Stimulated activated CD8-positive, alpha-beta memory T cell treated with anti-CD3 and anti-CD28 coated beads, Interleukin-7, amount 100 ng/mL, for 1 hour (primary cell): ENCODE measurements at places on chromosomes 6 and 20.
A peak's percentile ranks its signal among the peaks of the same experiment; 100 is the strongest.

GRCh38 chr20:51800060-51800871 lies 2.1 kb downstream of the SALL4 start:
- DNase-seq, result peak; percentile 40

DNA sequence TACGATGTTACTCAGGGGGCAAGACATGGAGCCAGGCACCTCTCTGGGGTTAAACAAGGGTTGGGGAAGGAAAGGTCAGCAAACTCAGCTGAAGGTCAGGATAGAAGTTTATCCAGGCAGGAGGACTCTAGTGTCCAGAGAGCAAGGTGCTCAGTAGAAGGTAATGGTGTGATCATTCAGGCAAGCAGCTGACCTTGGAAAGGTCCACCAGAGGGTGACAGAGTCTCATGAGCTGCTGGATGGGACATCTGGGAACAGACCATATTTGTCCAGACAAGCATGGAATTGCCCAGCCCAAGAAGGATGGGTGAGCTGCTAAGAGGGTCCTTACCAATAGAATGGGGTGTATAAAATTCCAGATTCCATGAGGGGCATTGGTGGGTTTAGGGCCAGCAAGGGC lies 89.5 kb downstream of the MAP3K7 start:
- no peak for DNase-seq

DNA sequence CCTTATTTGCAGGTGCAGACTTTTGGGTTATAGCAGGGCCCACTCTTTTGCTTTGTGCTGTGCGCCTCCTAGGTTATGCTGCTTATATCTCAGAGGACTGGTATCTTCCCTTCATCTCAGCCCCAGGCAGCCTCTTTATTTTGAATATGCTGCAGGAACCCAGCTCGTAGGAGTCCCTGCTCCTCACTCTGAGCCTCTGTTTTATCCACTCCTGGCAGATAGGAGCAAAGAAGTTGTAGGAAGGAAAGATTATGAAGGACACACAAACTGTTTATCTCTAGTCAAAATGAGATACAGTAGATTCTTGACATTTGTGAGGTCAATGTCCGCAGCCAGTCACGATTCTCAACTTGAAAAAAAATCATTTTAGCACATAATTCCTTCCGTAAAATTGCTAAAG lies 15.6 kb downstream of the L3MBTL3 start:
- no peak for DNase-seq

DNA sequence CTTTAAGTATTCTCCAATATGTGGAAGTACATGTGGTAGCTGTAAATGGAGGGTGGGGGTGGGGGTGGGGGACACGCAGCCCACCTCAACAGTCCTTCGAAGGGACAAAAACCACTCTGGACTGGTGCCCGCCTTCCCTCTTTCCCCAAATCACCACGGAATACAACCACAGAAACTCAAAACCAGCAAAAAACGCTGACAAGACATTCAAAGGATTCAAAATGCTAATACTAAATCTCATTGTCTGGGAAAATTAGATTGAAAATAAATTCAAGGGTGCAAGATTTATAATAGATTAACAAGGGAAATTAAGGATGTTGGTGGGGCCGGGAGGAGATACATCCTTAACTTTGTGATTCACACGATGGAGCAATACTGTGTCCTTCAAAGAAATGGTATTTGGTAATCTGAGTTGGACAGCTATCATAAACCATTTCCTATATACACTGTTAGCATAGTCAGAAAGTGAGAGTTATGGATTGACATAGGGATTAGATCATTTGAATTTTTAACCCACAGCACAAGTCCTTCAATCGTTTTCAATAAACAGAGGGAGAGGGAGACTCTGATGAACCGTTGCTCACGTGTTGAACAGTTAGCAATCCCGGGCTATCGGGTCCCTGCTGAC lies 766 bp upstream of the TBC1D22B start:
- DNase-seq, result no peak

- no peak for DNase-seq
Measured at GRCh38 chr20:63896264-63897105, 1.6 kb downstream of the DNAJC5 start.

DNA sequence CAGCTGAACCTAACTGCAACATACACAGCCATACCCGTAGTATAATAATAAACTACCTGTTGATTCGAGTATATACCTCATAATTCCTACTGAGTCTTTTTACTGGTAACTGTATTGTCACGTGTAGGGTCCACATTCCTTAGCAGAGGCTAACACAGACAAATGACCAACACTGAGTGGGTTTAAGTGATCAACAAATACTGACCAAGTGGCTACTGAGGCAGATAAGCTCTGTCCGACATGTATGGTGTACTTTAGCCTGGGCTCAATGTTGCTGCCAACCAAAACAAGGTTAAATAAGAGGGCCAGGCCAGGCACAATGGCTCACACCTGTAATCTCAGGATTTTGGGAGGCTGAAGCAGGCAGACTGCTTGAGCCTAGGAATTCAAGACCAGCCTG lies 12.7 kb downstream of the ELOVL5 start:
- DNase-seq, result no peak

DNA sequence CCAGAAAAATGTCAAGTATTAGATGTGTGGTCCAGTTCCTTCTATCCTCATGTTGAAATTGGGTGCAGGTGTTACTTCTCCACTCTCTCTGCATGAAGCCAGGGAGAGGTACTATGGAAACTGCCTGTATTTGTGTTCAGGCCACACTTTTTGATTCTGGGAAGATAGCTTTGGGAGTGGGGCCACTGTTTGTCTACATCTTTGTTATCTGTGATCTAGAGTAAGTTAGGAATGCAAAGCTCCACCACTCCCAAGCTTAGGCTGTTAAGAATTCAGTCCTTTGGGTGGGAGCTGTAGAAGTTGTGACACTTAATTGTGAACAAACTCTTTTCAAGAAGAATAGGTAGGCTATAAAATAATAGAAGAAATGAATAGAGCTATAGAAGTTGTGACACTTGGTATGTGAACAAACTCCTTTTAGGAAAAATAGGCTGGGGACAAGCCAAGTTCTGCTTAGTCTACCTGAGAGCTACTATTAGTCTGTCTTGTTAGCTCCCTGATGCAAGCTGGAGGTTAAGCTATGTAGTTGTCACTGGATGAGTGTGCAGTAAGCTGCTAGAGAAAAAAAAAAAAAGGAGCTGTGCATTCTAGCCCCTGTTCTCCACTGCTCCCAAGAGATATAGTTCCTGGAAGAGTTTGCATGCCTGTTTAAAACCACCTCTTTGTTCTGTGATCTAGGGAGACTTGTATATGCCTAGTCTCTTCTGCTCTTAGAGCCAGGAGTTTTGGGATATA lies 7.1 kb upstream of the GFRAL start:
- no peak for DNase-seq

GRCh38 chr20:25249198-25249931 lies 1.5 kb downstream of the PYGB start:
- DNase-seq, result no peak

GRCh38 chr20:35956616-35957015 lies 2.3 kb upstream of the SCAND1 start:
- no peak for DNase-seq

DNA sequence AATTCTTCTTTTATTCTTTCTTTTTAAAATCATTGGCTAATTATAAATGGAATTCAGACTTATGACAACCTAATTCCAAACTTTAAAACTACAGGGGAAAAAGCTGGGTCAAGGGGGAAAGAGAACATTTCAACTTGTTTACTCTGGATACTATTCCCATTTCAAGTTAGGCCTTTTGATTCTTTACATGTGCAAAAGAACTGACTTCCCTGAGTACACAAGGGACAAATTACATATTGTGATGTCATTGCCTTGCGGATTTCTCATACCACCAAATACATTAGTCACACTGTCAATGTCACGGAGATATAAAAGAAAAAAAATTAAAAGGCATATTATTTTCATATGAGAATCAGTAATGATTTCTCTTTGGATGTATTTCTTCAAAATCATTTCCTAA lies 96.5 kb upstream of the TBX18 start:
- DNase-seq, result no peak

GRCh38 chr20:59391975-59392374 lies 91.6 kb downstream of the EDN3 start:
- no peak for DNase-seq

- no peak for DNase-seq
Measured at GRCh38 chr6:72953971-72954381, 271.3 kb downstream of the KHDC1L start.

DNA sequence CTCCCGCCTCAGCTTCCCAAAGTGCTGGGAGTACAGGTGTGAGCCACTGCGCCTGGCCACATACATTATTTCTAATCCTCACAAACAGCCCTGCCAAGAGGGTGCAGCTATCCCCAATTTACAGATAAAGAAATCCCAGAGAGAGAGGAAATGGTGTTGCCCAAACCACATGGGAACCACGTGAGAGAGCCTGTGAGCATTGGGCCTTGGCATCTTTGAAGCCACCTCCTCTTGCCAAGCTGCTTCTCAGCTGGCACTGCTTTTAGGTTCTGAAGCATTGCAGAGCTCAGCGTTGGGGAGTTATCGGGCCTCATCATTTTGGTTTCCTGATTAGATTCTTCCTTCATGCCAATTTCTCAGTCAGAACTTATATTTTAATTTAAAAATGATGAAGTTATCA lies 80.3 kb downstream of the CTNNBL1 start:
- DNase-seq, result no peak

- no peak for DNase-seq
Measured at GRCh38 chr20:41571006-41571405, 47.2 kb downstream of the CHD6 start.

GRCh38 chr6:610882-611281 lies 46.0 kb downstream of the HUS1B start:
- no peak for DNase-seq
